Peyer's patch (tissue), 4 donors: ENCODE measurements at places on chromosomes 3 and 15.
A peak's percentile ranks its signal among the peaks of the same experiment; 100 is the strongest.

DNA sequence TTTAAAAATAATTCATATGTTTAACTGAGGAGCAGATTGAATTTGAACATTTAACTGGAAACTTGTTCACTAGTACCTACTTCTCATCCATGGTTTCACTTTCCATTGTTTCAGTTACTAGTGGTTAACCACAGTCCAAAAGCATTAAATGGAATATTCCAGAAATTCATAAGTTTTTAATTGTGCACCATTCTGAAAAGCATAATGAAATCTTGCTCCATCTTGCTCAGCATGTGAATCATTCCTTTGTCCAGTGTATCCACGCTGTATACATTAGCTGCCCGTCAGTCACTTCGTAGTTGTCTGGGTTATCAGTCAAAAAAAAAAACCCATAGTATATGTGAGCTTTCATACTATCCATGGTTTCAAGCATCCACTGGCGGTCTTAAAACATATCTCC is 217.6 kb downstream of the TPRG1 start:
- no peak for DNase-seq

DNA sequence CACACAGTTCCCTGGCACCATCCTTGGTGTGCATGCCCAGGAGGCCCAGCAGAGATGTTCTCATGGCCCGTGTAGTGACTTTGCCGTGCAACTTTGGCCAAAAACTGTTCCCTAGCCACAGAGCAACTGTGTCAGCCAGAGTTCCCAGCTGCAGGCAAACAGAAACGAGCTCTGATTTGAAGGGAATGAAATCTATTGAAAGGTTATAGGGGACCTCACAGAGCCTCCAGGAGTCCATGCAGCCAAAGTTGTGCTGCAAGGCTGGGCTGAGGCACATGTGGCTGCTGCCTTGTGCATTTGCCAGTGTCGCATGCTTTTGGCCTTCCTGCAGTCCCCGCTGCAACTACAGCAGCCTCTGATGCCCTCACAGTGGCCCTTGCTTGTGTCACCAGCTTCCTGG is 70.5 kb downstream of the PLXNA1 start:
- peak; percentile 28 for DNase-seq

GRCh38 chr15:57554063-57554811 is 37.5 kb upstream of the MYZAP start:
- DNase-seq, result no peak

GRCh38 chr3:104879919-104880318 is 486.8 kb upstream of the ALCAM start:
- DNase-seq, result no peak

- DNase-seq, result peak; percentile 16
These were observed 448.8 kb downstream of the GRM7 start for GRCh38 chr3:7309641-7310102.

DNA sequence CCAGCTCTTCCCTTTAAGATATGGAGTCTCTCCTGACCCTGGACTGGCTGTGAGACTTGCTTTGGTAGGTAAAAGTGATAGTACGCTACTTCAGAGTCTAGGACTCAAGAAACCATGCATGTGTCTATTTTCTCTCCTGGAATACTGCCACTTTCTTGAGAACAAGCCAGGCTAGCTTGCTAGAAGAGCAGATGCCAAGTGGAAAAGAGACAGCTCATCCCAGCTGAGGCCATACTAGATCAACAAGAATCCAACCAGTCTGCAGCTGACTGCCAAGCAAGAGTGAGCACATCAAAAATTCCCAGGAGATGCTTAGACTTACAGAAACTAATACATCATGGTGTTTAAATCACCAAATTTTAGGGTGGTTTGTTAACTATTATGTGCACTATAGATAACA is 208.3 kb upstream of the RBMS3 start:
- DNase-seq, result no peak

DNA sequence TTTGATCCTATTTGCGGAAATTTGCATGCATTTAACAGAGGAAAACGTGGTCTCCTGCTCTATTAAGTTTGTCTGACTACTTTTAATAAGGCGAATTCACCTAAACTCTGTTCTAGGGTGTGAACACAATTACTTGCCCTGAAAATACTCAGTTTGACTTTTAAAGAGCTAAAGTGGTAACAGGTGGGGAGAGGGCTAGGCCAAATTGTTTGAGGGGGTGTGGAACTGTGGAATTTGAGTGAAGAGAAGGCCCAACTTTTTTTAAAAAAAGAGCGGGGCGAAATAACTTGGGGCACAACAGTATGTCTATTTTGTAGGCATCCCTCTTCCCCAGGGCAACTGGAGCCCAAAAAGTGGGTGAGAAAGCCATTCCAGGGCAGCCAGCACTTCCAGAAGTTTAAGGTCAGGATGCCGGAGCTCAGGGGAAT is 580 bp upstream of the FXR1 start:
- no peak for DNase-seq

- no peak for DNase-seq
These were observed 12.8 kb upstream of the BNIP2 start for GRCh38 chr15:59701880-59702279.

- no peak for DNase-seq
These were observed 3.4 kb downstream of the GATA2 start for GRCh38 chr3:128489674-128489926.

DNA sequence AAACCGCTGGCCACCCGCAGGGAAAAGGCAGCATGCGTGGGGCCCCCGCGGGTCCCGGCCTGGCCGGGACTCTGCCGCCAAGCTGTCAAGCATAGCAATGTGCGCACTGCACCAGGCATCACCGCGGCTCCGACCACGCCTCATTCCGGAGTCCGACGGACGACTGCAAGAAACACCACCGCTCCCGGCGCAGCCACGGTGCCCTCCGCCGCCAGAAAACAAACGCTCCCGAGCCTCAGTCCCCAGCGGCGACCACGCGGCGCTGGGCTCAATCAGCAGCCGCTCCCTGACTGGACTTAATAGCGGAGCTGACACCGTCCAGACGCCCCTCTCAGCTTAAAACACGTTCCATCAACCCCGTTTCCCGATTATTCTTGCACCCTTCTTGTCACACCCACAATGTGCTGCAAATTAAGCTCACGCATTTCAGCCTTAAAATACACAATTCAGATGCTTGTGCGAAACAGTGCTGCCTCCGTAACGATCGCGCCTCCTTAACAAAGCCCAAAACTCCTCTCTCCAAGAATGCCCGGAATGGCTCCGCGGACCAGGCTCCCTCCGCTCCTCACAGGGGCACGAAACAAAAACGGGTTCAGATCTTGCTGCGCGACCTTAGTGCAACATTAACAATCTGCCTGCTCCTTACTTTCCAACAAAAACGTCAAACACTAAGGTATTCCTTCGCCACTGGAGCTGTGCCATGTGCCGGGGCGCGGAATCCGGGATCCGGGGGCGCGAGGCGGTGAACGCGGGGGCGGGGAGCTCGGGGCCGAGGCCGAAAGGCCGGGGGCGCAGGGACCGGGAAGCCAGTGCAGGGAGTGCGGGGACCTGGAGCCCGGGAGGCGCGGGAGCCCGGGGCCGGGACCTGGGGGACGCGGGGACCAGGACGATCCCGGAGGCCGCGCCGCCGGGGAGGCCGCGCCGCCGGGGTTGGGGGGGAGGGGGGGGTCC is 655 bp downstream of the CYFIP1 start:
- peak; percentile 49 for DNase-seq

GRCh38 chr3:4394048-4394447 is 73.0 kb downstream of the SUMF1 start:
- peak; percentile 62 for DNase-seq

- no peak for DNase-seq
These were observed 50.0 kb upstream of the TRPM1 start for GRCh38 chr15:31151301-31152233.

DNA sequence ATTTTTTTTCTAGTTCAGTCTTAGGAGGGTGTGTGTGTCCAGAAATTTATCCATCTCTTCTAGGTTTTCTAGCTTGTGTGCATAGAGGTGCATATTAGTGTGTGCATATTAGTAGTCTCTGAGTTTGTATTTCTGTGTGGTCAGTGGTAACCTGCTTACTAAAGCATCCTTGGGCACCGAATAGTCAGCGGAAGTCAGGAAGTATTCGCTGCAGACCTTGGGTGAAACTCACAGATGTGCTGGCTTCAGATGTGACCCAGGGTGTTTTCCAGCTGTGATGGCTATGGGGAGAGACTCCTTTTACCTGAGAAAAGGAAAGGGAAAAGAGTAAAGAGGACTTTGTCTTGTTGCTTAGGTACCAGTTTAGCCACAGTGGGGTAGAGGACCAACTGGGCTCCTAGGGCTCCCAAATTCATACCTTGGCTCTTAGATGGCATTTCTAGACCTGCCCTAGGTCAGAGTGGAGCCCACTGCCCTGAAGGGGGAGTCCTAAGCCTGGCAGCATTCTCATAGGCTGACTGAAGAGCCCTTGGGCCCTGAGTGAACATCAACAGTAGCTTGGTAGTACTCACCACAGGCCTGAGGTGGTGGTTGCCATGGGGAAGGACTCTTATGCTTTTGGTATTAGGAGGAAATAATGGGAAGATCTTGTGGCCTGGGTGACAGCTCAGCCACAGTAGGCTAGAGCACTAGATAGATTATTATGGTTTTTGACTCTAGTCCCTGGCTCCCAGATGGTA is 286.0 kb upstream of the ZPLD1 start:
- DNase-seq, result no peak

DNA sequence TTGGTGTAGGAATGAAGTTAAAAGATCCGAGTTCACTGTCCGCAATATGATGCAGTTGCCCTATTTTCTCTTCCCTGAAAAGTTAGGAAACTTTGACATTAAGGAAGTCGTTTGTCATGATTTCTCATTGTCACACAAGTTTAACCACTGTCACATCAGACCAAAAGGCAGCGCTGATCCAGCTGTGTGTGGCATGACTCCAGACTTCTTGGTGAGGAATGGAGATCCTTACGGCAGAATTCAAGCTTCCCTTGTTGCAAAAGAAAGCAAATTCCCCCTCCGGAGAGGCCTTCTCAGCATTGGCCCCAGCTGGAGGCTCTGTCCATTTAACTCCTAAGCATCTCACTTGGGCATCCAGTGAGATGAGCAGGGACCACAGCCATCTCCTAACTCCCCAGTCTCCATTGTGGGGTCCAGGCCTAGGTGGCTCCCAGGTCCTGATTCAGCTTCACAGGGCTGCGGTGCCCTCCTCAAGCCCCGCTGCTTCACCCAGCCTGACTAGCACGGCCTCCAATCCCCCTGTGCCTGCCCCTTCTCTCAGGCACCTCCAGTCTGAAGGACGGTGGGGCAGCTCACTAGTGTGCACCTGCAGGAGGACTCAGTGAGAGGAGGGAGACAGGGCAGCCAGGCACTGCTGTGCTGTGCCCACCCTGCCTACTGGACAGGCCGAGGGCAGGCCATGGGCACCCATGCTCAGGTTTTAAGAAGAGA is 159.5 kb downstream of the CHSY1 start:
- peak; percentile 36 for DNase-seq

DNA sequence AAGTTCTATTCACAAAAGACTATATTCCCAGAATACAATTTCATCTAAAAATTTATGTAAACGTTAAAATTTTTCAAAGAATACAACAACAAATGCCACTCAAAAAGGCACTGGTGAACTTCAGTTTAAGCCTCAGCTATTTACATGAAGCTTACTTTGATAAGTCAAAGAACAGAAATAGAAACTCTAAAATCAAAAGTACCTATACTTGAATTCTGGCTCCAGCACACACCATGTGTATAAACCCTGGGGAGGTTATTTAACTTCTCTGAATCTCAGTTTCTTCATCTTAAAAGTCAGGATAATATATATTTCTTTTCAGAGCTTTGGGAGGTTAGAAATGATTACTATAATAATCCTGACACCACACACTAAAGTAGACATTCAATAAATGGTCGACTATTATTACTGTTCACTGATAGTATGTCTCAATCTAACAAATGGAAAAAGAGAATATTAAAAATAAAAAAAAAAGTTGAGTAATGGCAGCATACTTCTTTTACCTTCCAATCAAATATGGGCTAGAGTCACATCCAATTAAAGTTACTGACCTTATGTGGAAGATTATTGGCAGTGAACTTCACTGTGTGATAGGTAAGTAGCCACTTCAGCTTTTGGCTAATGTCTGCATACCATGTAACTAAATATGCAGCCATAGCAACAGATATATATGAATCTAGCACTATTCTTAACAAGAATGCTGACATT is 248.4 kb downstream of the ISL2 start:
- DNase-seq, result no peak

- DNase-seq, result no peak
These were observed 10.2 kb upstream of the FBLN2 start for GRCh38 chr3:13538520-13539291.

- no peak for DNase-seq
These were observed at the start of gene ATP2B2 for GRCh38 chr3:10505050-10505790. Gene ATP2B2, minus strand, starts transcription at chr3:10505586. Its CDS starts 56,043 bp downstream, at chr3:10449543.

GRCh38 chr3:88926221-88926620 is 181.2 kb upstream of the EPHA3 start:
- no peak for DNase-seq

DNA sequence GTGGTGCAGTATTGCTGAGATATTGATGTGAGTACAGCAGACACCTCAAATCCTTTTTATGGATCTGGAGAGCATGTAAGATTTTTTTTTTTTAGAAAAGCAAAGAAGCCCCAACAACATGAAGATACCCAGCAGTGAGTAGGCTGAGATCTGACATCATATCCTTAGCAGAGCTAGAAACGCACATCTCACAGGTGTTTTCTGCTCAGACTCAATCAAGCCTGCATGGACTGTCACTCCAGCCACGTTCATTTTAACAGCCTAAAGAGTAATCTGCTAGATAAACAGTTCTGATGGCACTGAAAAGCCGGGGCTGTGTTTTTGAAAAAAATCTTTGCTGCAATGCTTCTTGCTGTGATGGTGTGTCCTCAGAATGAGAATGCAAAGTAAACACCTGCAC is 544.2 kb downstream of the FGF12 start:
- DNase-seq, result no peak

- DNase-seq, result peak; percentile 82
These were observed 225 bp downstream of the RHOA start for GRCh38 chr3:49411535-49411967.

DNA sequence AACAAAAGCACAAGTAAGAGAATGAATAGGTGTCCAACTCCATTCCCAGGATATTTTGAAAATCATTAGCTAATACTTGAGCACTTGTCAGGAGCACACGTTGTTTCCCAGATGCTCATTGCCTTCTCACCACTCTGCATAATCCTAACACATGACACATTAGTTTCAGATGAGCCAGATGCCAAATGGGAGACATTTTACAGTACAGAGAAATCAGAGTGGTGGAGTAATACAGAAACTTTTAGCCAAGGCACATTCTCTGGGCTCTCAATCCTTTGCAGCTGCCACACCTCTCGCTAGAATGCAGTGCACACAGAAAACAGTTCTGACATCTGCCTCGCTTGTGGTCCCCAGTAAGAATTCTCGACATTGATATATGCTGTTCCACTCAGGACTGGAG is 76.6 kb downstream of the P3H2 start:
- no peak for DNase-seq

DNA sequence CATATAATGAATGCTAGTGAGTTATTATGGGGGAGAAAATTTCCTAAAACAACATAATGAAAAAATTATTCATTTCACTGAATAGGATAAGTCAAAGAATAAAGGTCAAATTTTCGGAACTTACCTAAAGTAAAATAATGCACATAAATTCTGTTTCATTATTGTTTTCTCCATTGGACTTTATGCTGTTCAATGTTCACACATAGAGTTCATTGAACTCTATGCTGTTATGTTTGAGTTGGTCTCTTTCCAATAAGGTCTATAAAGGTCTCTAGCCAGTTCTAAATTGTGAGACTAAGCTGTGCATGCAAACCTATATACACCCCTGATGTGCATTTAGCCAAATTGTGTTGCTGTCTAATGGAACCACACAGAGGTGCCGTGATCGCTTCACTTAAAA is 28.5 kb upstream of the STT3B start:
- no peak for DNase-seq
